ENCODE measurements at places on chromosomes 13 and 19.
A peak's percentile ranks its signal among the peaks of the same experiment; 100 is the strongest.

DNA sequence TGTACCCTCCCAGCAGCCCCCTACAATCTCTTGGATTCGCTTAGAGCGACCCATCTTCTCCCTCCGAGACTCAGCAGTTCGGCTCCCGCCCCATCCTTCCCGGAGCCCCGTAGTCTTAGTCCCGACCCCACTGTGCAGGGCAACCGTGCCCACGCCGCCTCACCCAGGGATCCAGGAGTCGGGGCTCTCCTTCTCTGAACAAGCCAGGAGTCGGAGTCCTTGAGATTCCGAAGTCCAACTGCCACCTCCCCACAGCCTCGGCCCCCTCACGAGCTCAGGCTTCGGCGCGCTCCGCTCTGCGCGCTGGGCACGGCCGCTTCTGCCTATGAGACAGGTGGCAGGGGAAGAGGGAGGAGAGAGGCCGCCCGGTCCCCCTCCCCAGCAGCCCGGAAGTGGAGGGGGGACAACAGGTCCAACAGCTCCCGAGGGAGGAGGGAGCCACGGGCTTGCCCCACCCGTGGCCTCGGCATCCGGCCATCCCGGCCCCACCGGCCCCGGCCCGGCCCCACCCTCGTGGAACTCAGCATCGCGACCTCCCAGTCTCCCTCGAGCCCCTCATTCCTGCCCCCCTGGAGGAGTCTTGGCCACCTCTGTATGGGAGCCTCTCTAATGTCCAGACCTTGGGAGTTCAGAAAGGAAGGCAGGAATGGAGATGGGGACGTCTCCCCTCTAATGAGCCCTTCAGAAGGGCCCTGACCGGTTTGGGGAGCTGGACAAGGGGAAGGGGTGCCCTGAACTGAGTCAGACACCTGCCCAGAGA lies at the start of gene PHLDB3:
PHLDB3 (minus strand) TSS at position 321 of the 760 bp plus-strand sequence. CDS start 628 bp downstream, outside the sequence.
- peak; percentile 55 for DNase-seq

- no peak for DNase-seq
These were observed 29.1 kb upstream of the IGFL4 start for GRCh38 chr19:46069806-46070341.

DNA sequence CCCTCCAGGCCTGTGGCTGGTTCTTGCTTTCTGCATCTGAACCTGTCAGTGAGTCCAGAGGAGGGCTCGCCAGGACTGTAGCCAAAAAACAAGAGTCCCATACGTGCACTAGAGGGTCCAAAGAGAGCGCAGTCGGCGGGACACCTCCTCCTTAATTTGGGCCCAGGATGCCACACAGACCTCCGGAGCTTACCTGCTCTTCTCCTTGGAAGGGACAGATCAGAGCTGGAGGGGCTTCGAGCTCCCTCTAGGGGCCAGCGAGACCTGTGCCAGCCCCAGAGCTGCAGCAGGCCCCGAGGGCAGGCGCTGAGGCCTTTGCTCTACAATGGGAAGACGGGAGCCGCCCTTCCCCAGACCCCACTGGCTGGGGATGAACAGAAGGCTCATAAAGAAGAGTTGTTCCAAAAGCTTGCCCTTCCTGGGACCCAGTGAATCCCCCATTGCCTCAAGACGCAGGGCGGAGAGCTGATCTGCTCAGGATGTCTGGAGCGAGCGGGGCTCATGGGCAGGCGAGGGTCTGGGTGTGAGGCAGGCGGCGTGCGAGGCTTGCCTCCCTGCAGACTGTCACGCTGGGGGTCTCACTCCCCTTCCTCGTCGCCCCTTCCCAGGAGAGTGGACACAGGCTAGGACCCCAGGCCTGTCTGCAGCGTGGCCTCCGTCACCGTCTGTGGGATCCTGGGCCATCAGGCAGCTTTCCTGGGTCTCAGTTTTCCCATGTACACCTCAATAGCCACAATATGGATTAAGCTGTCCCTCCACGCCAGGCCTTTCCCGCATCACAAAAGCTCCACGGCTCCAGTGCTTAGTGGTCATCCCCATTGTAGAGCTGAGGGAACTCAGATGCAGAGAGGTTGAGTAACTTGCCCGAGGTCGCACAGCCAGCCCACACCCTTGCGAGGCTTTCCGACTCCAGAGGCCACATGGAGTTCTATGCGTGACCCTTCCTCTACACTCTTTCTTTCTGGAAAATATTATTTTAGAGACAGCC lies 46.9 kb upstream of the VSTM2B start:
- DNase-seq = peak; percentile 20

DNA sequence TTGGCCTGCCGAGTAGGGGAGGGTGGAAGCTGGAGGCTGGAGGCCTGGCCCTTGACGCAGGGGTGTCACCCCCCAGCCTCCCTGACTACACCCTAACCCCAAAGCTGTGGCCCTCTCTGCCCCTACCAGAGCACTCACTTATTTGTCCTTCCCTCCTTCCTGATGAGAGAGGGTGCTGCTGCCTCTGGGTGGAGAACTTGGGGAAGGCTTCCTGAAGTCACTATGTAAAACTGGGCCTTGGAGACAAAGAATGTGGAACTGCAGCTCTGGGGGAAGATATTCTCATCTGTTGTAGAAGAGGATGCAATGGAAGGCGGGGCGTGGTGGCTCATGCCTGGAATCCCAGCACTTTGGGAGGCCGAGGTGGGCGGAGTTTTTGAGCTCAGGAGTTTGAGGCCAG lies 485.2 kb downstream of the ZNF536 start:
- no peak for DNase-seq

DNA sequence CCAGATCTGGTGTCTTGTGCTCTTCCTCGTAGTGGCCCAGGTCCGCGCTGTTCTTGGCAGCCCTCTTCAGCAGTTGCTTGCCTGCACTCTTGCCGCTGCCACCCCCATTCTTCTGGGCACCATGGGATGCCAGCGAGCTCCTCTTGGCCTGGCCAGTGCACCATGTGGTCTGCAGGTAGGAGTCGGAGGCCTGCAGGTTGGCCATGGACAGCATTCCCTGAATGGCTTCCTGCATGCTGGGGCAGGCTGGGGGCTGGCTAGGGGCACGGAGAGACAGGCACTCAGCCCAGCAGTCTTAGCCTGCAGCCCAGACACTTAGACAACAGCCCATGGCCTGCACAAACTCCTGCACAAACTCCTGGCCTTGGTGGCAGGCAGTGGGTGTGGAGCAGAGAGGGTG lies 234.9 kb downstream of the TUBA3C start:
- no peak for DNase-seq

GRCh38 chr13:51244637-51245405 lies 22.6 kb downstream of the FAM124A start:
- DNase-seq = no peak

DNA sequence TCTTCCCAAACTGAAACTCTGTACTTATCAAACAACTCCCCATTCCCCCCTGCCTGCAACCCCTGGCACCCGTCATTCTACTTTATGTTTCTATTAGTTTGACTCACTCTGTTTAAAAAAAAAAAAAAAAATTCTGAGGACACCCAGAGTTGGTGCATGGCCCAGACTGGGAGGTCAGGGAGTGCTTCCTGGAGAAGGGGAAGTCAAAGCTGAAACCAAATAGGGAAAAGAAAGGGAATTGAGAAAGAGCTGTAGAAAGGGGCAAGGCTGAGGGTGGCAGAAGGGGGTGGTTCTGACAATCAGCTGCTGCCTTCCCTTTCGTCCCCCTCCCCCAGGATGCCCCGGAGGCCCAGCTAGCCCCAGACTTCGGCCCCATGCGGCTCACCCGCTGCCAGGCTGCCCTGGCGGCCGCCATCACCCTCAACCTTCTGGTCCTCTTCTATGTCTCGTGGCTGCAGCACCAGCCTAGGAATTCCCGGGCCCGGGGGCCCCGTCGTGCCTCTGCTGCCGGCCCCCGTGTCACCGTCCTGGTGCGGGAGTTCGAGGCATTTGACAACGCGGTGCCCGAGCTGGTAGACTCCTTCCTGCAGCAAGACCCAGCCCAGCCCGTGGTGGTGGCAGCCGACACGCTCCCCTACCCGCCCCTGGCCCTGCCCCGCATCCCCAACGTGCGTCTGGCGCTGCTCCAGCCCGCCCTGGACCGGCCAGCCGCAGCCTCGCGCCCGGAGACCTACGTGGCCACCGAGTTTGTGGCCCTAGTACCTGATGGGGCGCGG lies 9.0 kb upstream of the STRN4 start:
- no peak for DNase-seq

- DNase-seq = peak; percentile 35
These were observed 5.6 kb upstream of the ARRDC2 start for GRCh38 chr19:18002347-18002850.

- no peak for DNase-seq
These were observed 3.2 kb downstream of the MAG start for GRCh38 chr19:35294859-35295791.

DNA sequence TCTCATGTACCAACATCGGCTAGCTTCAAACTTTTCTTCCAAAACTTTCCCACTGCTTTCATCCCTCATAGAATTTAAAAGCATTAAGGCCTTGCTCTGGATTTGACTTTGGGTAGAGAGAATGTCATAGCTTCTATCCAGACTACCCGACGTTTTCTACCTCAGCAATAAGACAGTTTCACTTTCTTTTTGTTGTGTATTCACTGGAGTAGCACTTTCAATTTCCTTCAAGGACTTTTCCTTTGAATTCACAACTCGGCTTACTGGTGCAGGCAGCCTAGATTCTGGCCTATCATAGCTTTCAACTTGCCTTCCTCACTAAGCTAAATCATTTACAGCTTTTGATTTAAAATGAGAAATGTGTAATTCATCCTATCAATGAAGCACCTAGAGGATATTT lies 420.4 kb upstream of the GPC6 start:
- DNase-seq = no peak

- no peak for DNase-seq
These were observed 8.6 kb downstream of the ABCC4 start for GRCh38 chr13:95292622-95293021.

- no peak for DNase-seq
These were observed 122.8 kb upstream of the ARGLU1 start for GRCh38 chr13:106690779-106691178.

GRCh38 chr13:84399320-84400085 lies 517.2 kb upstream of the SLITRK1 start:
- DNase-seq = no peak

DNA sequence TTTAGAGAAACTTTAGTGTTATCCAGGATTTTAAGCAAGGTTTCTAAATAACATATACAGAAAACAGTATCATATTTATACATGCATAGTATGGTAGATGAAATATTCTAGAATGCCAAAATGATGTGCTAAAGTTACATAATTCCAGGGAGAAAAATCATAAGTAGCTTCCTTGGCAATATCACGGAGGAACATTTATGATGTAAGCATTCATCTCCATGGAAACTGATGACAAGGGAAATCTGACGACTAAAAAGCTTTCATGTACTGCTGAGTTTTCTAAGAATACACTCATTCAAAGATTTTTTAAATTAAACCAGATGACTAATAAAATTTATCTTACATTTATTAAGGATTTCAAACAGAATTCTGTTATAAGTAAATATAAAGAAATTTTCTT lies 4.7 kb downstream of the TEX30 start:
- no peak for DNase-seq

DNA sequence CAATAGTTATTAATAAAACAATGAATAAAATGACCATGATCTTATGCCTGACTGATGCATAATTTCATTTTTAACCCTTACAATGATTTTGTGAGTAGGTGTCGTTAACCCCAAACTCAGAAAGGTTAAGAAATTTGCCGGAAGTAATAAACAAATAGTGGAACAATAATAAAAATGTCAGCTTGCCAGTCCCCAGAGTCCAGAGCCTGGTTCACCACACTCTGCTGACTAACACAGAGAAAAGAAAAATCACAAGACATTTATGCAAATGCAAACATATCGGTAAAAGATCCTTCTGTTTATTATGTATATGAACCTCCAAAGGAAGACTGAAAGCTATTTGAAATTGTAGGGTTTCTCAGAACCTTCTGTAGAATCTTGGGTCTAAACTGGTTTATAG lies 563.7 kb downstream of the EFNB2 start:
- no peak for DNase-seq

- DNase-seq = no peak
These were observed 12.4 kb downstream of the ZDHHC20 start for GRCh38 chr13:21446656-21447055.

GRCh38 chr19:19751846-19752245 lies 18.9 kb upstream of the ZNF14 start:
- no peak for DNase-seq

GRCh38 chr13:27789153-27789494 lies 3.2 kb upstream of the GSX1 start:
- DNase-seq = no peak

DNA sequence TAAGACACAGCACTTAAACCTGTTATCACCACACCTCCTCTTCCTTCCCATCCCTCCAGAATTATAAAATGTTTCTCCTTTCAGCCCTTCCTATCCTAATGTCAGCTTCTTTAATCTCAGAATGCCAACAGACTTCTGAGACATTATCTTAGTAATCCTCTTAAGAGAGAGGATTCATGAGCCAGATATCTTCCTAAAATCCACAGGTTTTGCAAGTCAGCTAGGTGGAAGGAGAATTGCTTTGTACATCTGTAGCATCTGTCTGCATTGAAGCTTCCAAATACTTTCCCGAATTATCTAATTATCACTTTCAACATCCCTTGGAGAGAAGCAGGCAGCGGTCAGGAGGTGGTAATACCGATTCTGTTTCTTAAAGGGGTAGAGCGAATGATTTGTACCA lies 179.1 kb downstream of the DCT start:
- DNase-seq = no peak

- peak; percentile 64 for DNase-seq
These were observed 11.8 kb upstream of the ERFL start for GRCh38 chr19:41939861-41940730.

- DNase-seq = no peak
These were observed 2.1 kb downstream of the PPP2R1A start for GRCh38 chr19:52191951-52192350.

DNA sequence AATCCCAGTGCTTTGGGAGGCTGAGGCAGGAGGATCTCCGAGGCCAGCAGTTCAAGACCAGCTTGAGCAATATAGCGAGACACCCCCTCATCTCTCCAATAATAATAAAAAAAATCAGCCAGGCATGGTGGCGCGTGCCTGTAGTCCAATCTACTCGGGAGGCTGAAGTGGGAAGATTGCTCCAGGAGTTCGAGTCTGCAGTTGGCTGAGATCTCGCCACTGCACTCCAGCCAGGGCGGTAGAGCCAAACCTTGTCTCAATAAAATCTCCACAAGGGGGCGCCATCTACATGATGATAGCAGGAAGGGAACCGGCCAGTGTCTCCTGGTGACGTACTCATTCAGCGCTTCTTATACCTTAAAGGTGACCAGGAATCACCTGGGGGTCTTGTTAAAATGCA lies 13.6 kb upstream of the C5AR1 start:
- peak; percentile 81 for DNase-seq

GRCh38 chr19:49348305-49349189 lies 13.3 kb downstream of the CD37 start:
- DNase-seq = no peak

GRCh38 chr19:34990578-34991192 lies 9.4 kb upstream of the GRAMD1A start:
- DNase-seq = peak; percentile 63

DNA sequence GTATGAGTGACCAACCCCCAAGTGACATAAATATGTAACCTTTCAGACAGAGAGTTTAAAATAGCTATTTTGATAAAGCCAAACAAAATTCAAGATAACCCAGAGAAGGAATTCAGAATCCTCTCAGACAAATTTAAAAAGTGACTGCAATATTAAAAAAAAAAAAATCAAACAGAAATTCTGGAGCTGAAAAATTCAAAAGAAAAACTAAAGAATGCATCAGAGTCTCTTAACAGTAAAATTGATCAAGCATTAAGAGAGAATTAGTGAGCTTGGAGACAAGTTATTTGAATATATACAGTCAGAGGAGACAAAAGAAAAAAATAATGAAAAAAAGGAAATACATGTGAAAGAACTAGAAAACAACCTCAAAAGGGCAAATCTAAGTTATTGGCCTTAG lies 53.1 kb upstream of the ATXN8OS start:
- DNase-seq = no peak

All from activated naive CD8-positive, alpha-beta T cell treated with anti-CD3 and anti-CD28 coated beads, Interleukin-2, amount 50 U/mL, for 24 hours (primary cell).